ENCODE measurements at places on chromosomes 2 and 18.

DNA sequence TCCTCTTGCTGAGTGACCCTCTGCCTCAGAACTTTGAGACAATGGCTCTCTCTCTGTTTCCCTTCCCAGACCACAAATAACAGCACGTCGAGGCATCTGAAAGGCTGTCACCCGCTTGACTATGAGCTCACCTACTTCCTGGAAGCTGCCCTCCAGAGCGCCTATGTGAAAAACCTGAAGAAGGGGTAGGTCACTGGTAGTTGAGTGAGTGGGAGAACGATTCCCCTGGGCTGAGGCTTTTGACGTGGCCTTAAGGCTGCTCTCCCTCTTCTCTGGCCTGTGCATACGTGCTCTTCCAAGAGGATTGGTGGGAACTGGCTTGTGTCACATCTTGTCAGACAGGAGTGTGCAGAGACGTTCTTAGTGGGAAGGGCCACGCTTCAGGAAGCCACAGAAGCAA, 63.1 kb upstream of the MCFD2 start:
- DNase-seq: no peak

- DNase-seq: no peak
Measured at GRCh38 chr2:118493213-118493612, 354.2 kb downstream of the EN1 start.

GRCh38 chr2:96403481-96403880, 67.9 kb downstream of the NCAPH start:
- DNase-seq: no peak

GRCh38 chr2:128399690-128400291, 81.1 kb upstream of the HS6ST1 start:
- DNase-seq: no peak

DNA sequence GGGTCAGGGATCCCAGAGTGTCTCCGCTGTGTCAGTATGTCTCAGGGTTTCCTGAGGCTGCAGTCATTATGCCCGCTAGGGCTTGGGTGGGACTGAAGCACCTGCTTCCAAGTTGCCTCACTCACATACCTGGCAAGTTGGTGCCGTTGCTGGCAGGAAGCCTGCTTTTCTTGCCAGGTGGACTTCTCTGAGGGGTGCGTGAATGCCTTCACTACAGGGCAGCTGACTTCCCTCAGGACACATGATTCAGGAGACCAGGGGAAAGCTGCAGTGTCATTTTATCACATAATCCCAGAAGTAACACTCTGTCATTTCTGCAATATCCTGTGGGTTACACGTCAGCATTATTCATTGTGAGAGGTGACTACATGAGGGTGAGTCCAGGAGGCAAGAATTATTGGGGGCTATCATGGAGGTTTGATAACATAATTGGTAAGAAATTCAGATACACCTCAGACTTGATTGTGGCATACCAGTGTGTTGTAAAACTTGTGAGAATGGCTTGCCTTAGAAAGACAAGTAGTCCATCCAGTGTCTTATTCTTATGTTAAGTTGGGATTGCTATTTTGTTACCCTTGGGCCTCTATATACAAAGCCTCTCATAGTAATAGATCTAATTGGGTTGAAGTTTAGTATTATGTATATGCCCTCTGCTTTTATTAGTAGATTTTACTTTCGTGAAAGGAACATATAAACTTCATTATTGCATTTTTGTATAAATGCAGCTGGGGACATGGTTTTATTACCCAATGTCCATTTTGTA, 44.1 kb downstream of the NEDD4L start:
- DNase-seq: no peak

- no peak for DNase-seq
Measured at GRCh38 chr2:200317975-200318374, 11.5 kb downstream of the SPATS2L start.

DNA sequence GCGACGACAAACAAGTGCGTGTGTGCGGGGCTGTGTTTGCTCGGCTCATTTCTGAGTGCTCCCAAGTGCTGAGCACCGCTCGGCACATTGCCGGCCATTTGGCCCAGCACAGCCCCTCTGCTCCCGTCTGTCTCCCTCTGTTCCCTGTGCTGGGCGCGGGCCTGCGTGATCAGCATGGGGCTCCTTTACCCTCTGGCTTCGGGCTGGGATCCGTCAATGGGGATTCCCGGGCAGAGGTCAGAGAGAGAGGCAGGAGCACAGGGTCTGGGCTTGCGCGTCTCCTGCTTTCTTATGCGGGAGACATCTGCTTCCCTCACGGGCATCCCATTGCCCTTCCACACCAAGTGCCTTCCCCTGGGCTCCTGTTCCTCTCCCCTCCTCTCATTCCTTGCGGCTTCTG, 234.0 kb downstream of the ACKR3 start:
- no peak for DNase-seq

GRCh38 chr2:143451642-143452281, 322.5 kb downstream of the ARHGAP15 start:
- DNase-seq: no peak

- DNase-seq: no peak
Measured at GRCh38 chr2:74739129-74739528, 85.1 kb downstream of the SEMA4F start.

DNA sequence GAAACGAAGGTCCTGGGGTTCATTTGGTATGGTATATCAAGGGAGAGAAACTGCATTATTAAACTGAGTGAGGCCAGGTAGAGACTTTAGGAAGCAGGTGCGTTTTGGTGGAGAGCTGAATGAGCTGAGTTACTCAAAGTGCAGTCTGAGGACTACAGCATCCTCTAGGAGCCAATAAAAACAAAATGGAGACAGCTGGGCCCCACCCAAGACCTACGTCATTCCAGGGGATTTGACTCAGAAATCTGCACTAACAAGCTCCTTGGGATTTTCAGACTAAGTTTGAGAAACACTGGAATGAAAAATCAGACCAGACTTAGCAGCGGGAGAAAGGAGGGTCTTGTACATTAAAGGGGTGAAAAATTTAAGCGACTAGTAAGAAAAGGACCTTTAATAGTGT, 131.5 kb downstream of the UXS1 start:
- no peak for DNase-seq

DNA sequence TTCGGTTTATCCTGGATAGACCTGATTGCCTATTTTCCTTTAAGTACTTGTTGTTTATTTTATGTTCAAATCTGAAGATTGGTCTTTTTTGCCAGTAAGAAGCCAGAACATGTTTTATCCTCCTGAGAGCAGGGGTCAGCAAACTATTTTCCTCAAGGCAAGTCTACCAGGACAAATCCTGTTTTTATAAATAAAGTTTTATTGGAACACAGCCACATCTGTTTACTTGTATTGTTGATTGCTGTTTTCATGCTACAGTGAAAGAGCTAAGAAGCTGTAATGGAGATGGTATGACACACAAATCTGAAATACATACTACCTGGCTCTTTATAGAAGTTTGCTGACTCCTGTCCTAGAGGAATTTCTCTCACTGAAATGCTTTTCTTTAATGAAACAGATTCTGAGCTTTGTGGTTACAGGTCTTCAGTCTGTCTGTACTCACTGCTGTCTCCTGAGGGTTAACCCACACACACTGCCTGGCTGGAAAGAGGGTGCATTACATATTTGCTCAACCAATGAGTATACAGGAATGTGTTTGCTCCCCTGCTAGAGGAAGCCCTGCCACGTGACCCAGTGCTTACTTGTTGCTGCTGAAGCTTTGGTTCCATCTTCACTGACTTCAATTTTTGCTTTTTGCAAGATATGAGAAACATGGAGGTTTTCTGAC, 22.6 kb downstream of the MRPL44 start:
- DNase-seq: no peak

DNA sequence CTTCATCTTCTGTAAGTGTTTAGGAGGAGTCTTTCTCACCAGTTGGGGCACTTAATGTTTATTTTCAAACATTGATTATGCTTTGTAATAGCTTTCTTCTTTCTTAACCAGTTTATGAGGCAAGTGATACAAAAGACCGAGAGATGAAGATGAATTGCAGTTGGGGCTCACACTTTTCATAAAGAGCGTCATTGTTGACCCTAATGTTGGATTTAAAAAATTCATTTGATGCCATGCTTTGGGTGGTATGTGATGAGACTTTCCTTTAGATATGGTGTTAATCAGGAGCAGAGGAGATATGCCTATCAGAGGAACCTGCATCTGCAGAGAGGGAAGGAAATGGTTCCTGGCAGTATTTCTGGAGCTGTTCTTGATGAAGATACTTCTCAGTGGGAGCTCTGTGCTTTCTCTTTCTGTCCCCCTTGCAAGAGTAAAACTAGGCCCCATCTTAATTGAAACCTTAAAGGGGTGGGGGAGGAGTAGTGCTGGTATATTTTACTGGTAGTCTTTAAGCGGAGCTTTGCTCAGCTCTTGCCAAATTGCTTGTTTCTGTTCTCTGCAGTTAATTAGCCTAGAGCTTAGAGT, 2.3 kb downstream of the EML4 start:
- DNase-seq: no peak

GRCh38 chr2:40043191-40043590, 264.1 kb upstream of the THUMPD2 start:
- no peak for DNase-seq

DNA sequence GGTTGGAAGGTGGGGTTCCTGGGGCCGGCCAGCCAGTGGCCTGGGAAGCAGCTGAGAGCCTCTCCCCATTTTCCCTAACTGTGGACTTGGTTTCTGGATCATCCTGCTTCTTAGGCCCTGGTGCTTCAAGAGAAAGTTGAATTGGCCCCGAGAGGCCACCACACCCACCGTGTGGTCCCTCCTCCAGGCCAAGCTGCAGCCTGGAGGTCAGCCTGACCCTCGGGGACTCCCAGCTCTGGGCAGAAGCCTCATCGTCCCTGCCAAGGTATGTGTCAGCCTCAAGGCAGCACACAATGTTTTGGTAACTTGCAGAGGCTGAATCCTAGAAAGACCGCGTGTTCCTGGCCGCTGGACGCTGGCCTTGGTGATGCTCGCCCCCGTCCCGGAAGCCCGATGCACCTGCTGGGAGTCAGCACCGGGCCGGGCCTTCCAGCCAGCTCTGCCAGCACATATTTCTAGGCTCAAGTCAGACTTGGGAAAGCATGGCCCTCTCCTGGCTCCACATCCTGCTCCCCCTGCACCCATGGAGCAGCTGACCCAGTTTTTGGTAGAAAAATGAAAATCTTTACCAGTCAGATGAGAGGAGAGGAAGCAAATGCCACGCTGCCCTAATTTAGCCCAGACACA, 72.6 kb downstream of the ACTR2 start:
- no peak for DNase-seq

DNA sequence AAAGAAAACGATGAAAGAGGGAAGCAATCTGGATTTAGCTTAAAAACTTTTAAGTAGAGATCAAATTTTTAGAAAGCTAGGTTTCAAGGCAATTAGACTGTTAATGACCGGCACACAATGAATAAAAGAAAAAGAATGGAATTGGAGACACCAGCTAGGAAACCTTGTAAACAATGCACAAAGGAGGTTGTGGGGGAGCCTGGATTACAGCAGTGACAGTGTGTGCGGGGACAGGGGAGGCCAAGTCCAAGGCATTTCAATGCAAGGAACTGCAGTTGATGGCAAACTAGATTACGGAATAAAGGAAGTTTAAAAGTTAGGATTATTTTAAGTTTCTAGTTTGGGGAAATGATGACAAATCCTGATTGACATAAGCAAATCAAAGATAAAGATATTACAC, 74.5 kb downstream of the DTNB start:
- no peak for DNase-seq

DNA sequence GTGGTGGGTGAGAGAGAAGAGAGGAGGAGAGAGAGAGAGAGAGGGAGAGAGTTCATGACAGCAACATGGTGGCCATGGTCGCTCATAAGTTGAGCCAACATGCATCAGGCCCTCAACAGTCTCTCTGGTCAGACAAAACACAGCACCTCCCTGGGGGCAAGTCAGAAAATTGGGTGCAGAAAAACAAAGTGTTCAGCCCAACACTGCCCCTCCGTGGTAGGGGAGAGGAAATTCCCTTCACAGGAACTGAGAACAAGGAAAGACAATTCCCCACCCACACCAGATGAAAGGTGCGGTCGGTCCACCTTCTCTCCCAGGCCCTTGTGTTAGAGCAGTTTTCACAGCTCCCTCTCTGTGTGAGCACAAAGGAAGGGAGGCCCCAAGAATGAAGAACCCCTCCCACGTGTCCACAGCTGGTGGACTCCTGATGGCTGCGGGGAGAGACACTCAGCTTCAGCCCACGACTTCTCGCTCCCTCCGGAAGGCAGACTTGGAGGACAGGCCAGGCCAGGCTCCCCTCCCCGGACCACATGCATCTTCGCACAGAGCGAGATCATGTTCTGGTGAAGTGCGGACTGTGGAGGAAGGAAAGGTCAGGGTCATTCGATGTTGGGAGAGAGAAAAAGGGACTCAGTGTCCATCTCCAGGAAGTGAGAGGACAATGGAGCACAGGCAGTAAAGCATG, 181.7 kb downstream of the ANAPC1 start:
- DNase-seq: peak; percentile 6

DNA sequence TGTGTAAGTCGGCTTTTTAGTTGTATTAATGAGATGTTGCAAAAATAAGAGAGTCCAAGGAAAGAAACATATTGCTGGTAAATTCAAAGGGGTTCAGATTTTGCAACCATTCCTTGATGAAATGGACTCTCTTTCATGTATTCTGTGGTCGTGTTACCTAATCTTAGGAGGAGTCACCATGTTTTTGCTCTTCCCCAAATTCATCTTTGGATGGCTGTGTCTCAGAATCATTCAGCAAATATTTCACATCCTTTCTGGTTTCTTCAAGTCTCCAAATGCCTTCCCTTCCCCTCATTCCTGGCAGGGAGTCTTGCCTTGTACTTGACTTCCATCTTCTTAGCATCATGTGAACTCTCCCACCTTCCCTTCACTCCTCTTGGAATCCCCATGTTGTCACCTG, 66.1 kb downstream of the PTPRM start:
- no peak for DNase-seq

GRCh38 chr2:120701499-120701898, 34.2 kb upstream of the GLI2 start:
- no peak for DNase-seq

DNA sequence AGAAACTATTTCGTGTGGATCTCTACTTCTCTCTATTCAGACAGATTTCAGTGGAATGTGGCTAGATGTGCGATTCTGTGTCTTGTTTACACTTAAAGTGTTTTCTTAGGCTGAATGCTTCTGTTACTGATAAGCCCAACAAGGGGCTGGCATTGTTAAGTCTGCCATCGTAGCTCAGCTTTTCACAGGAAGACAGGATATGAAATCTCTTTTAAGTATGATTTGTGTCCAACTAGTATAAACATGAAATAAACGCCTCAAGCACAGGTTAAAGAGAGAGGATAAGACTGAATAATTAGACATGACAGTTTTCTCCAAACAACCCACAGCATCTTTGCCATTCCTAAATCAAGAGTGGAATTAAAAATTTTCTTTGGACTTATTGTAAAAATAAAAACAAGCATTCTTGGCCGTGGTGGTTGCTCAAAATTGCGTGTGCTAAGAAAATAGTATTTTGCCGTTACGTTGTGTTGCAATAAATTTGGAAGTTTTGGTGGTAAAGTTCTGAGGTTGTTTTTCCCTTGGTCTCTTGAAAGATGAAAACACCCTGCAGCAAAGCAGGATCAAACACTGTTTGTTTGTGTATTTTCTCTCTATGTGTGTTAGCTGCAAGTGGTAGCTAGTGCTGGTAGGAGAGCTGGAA, 1.0 kb downstream of the VIT start:
- DNase-seq: no peak
